ENCODE measurements at places on chromosomes 13 and 19. TPM values are rescaled to one million over a fixed set of nuclear protein-coding genes. Genes with fewer than 3 reads are reported as not detected.

KLF1 gene
- not detected for total RNA-seq

- no peaks in the 10 kb centered on the region for H3K4me1 ChIP-seq
- H3K4me3 ChIP-seq = no peak overlapping the region
- H3K27me3 ChIP-seq = no peaks in the 10 kb centered on the region
- DNase-seq = no peak
Measured at GRCh38 chr13:111937777-111938311, 129.1 kb upstream of the SOX1 start.

LILRB1 gene
- total RNA-seq = 0.45 TPM

DNA sequence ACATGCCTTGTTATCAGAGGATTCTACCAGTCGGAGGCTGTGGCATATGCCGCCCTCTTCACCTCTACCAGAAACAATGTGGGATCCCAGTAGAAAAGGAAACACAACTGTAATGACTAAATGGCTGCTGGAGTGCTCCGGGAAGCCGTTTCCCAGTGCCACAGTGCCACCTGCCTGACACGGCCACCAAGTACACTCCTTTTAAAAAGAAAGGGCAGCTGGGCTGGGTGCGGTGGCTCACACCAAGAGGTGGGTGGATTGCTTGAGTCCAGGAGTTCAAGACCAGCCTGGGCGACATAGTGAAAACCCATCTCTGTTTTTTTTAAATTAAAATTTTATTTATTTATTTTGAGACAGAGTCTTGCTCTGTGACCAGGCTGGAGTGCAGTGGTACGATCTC lies 67.3 kb downstream of the TRPM4 start:
- H3K4me1 ChIP-seq = no peaks in the 10 kb centered on the region
- H3K27me3 ChIP-seq = no peaks in the 10 kb centered on the region
- DNase-seq = peak; percentile 60
- H3K4me3 ChIP-seq = no peak overlapping the region
- H3K27ac ChIP-seq = no peak overlapping the region

DNA sequence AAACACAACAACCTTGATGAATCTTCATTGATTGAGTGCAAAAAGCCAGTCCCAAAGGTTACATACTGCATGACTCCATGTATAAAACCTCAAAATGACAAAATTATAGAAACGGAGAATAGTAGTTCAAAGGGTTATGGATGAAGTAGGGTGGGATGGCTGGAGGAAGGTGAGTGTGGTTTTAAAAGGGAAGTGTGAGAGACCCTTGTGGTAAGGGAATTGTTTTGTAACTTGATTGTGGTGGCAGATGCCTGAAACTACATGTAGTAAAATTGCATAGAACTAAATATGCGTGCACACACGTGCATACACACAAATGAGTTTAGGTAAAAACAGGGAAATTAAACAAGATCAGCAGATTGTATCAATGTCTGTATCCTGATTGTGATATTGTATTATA lies 340.7 kb downstream of the MTUS2 start:
- DNase-seq = no peak
- H3K4me3 ChIP-seq = no peak overlapping the region

GRCh38 chr19:15316498-15316897 lies 15.8 kb downstream of the BRD4 start:
- peaks cover 96% of the 10 kb centered on the region for H3K4me1 ChIP-seq
- no peak for DNase-seq
- no peak overlapping the region for H3K4me3 ChIP-seq
- no peak overlapping the region for H3K27ac ChIP-seq
- H3K36me3 ChIP-seq = no peaks in the 10 kb centered on the region

All from thyroid gland (tissue), 4 donors.